ENCODE measurements at places on chromosomes 16 and 17. TPM values are rescaled to one million over a fixed set of nuclear protein-coding genes. Genes with fewer than 3 reads are reported as not detected.

NECAB2 gene
- 1.2 TPM for total RNA-seq

CTRB2 gene
- total RNA-seq, result not detected

CBFA2T3 gene
- 9.8 TPM for total RNA-seq

KRTAP3-1 gene
- total RNA-seq, result not detected

MMP2 gene
- total RNA-seq, result 7.0 TPM

ABI3 gene
- total RNA-seq, result 9.7 TPM

FN3KRP gene
- total RNA-seq, result 14.7 TPM

DNAI2 gene
- total RNA-seq, result not detected

C16orf54 gene
- 0.46 TPM for total RNA-seq

KIF2B gene
- total RNA-seq, result not detected

CCDC144A gene
- 0.24 TPM for total RNA-seq

NGFR gene
- 8.3 TPM for total RNA-seq

MT1A gene
- 34.9 TPM for total RNA-seq

ITGB3 gene
- total RNA-seq, result 4.5 TPM

EFNB3 gene
- total RNA-seq, result 0.95 TPM

OTOA gene
- 0.12 TPM for total RNA-seq

ZC3H18 gene
- total RNA-seq, result 11.1 TPM

ABCC11 gene
- total RNA-seq, result 3.5 TPM

LITAFD gene
- total RNA-seq, result not detected

TMEM204 gene
- 18.7 TPM for total RNA-seq

NUDT7 gene
- total RNA-seq, result 28.5 TPM

SPNS2 gene
- 6.3 TPM for total RNA-seq

ALDOC gene
- 76.6 TPM for total RNA-seq

CPNE7 gene
- 0.86 TPM for total RNA-seq

HOXB13 gene
- not detected for total RNA-seq

ITGAL gene
- total RNA-seq, result 10.1 TPM

MT4 gene
- not detected for total RNA-seq

TMC8 gene
- total RNA-seq, result 5.6 TPM

CIITA gene
- total RNA-seq, result 6.4 TPM

QPRT gene
- total RNA-seq, result 95.2 TPM

PLCG2 gene
- total RNA-seq, result 18.6 TPM

VAT1L gene
- 0.19 TPM for total RNA-seq

FBXO39 gene
- total RNA-seq, result not detected

SCNN1G gene
- total RNA-seq, result not detected

ETV4 gene
- total RNA-seq, result 0.42 TPM

NEUROD2 gene
- not detected for total RNA-seq

TMEM132E gene
- total RNA-seq, result 0.31 TPM

SCIMP gene
- total RNA-seq, result 1.0 TPM

RNF157 gene
- 9.5 TPM for total RNA-seq

PLA2G10 gene
- not detected for total RNA-seq

CSH2 gene
- total RNA-seq, result not detected

LLGL2 gene
- total RNA-seq, result 33.8 TPM

HSD11B2 gene
- 2.7 TPM for total RNA-seq

ST6GALNAC2 gene
- total RNA-seq, result 5.0 TPM

Data from right lobe of liver (tissue), 6 donors.